Ecto neural progenitor cell (in vitro differentiated cells): ENCODE measurements at places on chromosomes 11 and 22.

DNA sequence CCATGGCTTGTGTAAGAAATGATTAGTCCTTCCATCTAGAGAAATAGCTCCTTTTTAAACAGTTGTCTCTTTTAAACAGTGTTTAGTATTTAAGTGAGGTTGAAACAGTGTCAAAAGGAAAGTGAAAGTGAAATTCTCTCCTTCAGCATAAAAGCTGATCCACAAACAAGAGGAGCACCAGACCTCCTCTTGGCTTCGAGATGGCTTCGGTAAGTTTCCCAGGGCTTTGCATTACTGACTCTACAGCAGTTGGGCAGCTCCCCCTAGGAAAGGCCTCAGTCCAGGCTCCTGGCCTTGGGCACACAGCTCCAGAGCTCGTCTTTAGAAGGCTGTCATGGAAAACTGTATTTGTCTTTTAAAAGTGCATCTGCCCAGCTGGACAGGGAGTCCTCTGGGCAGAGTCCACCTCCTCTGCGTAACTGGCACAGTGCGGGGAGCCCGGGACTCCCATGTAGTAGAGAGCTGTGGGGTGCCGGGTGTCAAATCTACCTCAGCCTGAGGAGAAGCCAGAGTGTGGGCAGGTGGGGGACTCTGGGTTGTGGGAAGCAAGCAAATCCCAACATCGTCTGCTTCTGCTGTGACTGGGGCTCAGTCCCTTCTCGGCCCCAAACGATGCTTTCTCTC, at the start of gene PLAAT4:
Gene PLAAT4, plus strand, starts transcription at position 140 of the 624 bp plus-strand sequence. Its CDS starts 61 bp downstream, at position 201.
- no peak for DNase-seq

GRCh38 chr11:113994077-113994954, 19.4 kb downstream of the HTR3A start:
- DNase-seq = peak; percentile 71

DNA sequence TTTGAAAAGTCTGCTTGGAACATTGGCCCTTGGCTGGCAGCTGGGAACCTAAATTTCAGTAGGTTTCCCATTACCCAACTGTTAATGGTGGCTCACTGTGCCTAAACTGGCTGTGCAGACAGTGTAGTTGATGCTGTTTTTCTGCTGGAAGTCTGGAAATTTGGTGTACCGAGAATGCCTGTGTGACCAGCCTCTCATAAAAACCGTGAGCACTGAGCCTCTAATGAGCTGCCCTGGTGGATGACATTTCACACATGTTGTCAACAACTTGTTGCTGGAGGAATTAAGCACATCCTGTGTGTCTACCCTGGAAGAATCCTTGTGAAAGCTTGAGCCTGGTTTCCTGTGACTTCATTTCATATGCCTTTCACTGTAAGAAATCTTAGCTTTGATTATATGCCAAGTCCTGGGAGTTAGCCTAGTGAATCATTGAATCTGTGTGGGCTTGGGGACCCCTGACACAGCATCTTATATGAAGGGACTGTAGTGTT, 131.1 kb downstream of the LDLRAD3 start:
- no peak for DNase-seq

DNA sequence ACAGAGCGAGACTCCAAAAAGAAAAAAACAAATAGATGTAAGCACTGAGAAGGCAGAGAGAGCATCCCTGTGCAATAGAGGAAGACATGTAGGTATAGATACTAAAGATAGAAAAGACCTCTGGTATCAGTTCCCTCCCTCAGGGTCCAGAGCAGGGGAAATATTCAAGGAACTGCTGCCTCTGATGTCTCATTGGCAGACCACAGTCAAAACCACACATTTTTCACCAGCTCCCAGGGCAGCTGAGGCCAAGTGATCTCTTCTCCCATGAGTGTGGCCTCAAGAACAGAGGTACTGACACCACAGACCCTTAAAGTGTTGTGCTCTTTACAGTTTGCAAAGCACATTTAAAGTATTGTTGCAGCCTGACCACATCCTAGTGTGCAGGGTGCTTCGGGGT, 288.5 kb downstream of the NTM start:
- DNase-seq = no peak
